Keratinocyte (primary cell): ENCODE measurements at places on chromosomes 3 and 15. TPM values are rescaled to one million over a fixed set of nuclear protein-coding genes. Genes with fewer than 3 reads are reported as not detected.

INAFM2 gene
- polyA plus RNA-seq: 9.1 to 15.2 TPM (median 13.5 TPM) in 3 replicates

KY gene
- 0.02 to 0.03 TPM in 2 of 3 replicates, not detected in the other for polyA plus RNA-seq

SYNPR gene
- not detected in 3 replicates for polyA plus RNA-seq

HIGD2B gene
- polyA plus RNA-seq: not detected in 3 replicates

SLC6A20 gene
- 0.34 to 0.66 TPM (median 0.37 TPM) in 3 replicates for polyA plus RNA-seq

DNA sequence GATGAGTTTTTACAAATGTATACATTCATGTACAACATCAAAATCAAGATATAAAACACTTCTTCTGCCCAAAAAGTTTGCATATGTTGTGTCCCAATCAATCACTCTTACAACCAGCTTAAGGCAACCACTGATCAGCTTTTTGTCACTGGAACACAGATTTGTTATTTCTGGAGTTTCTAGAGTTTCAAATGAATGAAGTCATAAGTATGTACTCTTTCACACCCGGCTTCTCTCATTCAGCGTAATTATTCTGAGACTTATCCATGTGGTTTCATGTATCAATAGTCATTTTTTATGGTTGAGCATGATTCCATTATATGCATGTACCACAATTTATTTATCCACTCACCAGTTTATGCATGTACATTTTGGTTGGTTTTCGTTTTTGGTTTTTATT lies 53.0 kb upstream of the CORO2B start:
- no peak for DNase-seq

DNA sequence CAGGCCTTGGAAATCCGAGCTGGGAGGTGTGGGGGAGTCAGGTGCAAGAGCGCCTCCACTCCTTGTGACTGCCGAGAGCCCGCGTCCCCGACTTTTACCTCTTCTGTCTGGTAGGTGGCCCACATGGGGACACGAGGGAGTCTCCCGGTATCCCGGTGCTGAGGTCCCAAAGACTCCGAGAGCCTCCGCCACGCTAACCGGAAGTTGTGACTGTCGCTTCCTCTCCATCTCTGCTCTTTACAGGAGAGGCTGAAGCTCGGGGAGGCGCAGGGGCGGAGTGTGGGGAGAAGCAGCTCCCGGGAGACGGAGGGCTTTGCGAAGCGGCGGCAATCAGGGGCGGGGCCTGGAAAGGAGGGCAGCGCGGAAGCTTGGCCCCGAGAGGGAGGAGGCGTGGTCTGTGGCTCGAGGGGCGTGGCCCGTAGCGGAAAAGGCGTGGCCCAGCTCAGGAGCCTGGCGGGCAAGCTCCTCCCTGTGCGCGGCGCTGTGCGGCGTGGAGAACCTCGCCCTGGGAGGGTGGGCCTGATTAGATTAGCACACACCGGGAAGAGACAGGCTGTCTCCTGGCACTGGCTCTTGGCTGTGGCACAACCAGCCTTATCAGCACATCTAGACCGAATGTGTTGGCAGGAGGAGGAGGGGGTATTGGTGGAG lies 143.9 kb downstream of the GABRB3 start:
- peak; percentile 5 for DNase-seq

- DNase-seq: no peak
Observed at GRCh38 chr3:65908588-65908987, 130.1 kb downstream of the MAGI1 start.

DNA sequence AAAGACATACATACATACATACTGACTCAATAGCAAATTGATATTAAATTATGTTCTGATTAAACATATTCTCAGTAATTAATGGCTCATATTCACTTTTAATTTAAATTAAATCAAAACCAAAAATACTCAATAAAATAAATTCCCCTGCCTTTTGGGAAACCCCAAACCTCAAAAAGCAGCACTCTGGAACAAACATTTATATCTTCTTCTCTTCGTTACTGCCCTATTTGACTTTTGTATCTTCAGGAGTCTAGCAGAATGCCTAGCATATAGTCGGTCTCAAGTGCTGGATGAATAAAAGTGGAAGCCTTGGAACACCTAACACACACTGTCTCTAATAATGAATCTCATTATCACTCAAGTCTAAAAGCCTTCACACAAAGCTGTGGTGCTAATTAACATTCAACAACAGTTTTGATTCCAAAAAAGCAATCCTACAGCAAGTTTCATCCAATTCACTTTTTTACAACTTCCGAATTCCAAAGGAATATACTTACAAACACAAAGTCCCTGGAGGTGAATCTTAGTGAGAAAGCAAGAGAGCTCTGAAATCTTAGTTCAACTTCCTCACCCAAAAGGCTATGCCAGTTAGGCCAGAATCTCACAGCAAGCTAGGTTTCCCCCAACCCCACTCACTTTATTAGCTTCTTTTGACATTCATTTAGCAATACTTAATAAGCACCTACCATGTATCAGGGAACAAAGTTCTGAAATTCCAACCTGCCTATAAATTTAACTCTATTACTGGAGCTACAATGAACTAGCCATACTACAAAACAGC lies 35.0 kb downstream of the GSK3B start:
- DNase-seq: no peak

DNA sequence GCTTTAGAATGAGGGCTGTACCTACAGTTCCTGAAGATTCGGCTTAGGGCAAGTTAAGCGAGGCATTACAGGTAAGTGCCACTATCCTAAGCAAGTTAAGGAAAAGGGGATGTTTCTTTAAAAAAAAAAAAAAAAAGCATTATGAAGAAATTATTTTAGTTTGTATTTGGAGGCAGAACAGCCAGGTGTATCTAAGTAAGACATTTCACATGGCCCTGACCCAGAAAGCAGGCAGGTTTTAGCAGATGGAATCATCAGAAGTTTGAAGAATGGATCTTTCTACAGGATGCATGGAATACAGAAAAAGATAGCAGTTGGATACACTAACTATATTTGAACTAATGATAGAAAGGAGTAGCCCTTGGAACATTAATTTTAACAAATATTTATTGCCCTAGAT lies 105.6 kb downstream of the OSBPL10 start:
- no peak for DNase-seq

DNA sequence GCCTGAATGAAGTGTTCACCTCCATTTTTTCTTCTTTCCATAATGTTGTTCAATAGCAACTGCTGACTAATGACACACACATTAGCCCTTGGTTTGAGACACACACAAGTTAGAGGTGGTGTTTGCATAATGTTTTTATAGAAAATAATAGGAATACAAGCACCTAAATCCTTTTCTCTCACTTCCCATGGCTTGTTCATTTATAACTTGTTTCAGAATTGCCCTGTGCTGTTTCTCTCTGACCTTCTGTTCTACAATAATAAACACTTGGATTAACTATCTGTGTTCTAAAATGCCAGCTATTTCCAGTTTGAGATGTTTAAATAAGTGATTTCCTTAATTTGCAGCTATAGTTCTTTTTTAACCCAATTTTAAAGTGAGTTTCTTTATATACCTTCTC lies 525.1 kb upstream of the ROBO2 start:
- no peak for DNase-seq

GRCh38 chr3:141828890-141829289 lies 47.6 kb upstream of the ATP1B3 start:
- DNase-seq: peak; percentile 45

GRCh38 chr3:48088056-48088748 lies 72.0 kb upstream of the MAP4 start:
- DNase-seq: no peak

- no peak for DNase-seq
Observed at GRCh38 chr3:70992562-70993204, 590.8 kb downstream of the FOXP1 start.

DNA sequence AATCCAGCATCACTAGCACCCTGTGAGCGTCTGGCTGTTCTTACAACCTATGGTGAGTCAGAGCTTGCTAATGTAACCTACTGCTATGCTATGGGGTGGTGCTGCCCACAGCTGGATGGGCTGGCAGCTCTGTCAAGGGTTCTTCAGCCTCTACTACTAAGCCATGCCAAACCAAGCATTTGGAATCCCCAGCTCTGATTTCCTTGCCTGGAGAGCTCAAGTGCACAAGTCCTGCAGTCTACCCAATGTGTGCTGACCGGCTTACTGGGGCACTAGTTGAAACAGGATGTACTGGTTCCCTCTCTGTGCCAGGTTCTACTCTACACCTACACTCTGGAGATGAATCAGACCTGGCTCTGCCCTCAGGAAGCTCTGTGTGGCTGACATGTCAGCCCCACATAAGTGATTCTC lies 4.2 kb downstream of the TEX264 start:
- peak; percentile 48 for DNase-seq

DNA sequence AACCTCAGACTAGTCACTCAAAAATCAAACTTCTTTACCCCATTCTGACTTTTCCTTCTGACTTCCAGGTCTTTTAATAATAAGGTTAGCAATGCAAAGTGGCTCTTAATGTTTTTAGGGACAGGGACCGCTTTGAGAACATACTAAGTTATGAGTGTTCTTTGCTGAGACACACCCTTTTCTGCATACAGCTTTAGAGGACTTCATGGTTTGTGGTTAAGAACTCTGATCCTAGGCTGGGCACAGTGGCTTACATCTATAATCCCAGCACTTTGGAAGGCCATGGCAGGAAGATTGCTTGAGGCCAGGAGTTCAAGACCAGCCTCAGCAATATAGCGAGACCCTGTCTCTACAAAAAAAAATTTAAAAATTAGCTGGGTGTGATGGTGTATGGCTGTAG lies 85.8 kb upstream of the CACNA2D3 start:
- DNase-seq: no peak

DNA sequence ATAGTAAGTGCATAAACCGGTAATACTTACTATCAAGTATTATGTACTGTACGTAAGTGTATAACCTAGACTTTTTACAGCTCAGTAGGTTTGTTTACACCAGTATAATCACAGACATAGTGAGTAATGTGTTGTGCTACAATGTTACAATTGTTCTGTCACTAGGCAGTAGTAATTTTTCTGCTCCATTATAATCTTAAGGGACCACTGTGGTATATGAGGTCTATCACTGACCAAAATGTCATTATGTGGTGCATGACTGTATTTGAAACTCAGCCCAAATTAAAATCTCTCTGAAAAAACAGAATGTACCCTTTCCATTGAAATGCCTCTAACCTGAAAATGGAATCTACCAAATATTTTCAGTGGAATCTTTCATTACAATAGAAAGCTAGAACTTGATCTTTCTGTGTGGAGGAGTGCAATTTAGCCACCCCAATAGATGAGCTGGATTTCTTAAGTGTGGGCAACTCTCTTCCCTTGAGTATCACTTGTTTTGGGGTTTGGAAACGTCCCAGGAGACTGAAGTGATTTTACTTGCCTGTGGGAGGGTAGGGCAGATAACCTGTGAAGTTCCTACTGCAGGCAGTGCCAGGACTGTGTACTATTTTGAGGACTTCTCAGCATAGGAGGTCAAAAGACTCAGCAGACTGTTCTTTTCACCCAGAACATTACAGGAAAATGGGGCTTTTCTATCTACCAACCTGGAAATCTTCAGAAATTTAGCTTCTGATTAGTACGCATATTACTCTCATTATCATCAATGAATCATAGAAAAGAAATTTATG lies 50.9 kb downstream of the FAM98B start:
- no peak for DNase-seq
